ENCODE measurements at places on chromosomes 4 and X.

DNA sequence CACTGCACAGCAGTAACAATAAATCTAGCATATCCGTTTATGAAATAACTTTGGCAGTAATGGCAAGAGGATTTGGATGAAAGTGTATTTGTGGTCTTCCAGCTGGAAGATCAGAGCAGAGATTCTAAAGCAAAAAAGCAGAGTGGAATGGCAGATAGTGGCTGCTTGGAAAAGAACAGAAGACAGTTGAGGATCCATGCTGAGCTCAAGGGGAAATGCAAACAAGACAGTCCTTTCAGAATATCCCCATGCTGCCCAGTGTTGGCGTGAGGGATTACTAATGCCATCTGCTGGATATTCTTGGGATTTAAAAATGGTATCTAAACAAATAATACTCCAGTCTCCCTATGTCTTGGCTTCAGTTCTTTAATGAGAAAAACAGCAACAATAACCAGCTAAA, 629.1 kb upstream of the ATOH1 start:
- no peak for DNase-seq

DNA sequence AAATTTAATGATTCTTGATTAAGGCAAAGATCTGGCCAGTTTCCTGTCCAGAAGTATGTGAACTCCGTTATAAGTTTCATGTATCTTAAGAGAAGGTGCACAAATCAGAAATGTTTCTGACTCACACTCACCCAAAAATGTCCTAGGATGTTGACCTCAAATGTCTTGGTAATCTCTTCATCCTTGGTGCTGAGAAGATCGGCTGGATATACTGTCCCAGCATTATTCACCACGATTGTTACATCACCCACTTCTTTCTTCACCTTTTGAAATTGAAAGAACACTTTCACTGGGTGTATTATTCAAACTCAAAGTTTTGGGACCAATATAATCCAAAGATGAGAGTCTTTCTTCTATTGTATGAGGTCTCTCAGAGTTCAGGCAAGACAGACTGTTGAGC, 5.7 kb downstream of the HSD17B13 start:
- no peak for DNase-seq

- peak; percentile 36 for DNase-seq
Measured at GRCh38 chrX:136747003-136747986, 33.4 kb downstream of the ARHGEF6 start.

DNA sequence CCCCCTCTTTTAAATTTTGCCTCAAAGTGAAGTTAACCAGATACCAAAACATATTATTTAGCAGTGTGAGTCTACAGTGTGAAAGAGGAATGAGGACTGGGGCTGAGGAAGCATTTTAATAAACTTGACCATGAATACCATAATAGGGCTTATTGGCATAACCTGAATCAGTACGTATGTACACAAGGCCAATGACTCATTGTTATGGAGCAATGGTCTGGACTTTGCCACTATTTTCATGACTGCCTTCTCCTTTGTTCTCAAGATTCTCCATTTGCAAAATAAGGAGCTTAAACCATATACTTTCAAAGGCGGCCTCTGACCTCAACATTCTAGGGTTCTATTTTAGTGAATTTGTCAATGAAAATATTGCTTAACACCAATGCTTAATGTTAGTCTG, 102.8 kb upstream of the OR13H1 start:
- no peak for DNase-seq

DNA sequence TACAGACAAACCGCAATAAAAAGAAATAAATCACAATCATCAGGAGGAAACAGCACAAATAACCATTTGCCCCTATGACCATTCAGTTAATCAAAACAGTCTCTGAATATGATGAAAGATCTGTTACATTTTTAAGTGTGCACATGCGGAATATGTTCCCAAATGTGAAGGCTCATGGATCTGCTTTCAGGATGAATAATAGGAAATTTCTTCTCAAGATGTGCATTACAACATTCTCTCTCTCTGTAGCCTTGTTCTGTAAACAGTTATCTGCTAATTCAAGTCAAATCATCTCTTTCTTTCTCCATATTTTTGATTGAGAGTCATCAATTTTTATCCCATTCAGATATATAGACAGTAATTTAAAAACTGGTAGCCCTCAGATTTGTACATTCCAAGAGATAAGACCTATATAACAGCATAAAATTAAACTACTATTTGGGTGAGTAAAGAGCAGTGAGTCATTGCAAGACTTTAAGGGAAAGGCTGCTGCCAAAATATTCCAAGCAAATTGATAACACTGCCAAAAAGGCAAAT, 433.9 kb upstream of the ATOH1 start:
- DNase-seq, result no peak

DNA sequence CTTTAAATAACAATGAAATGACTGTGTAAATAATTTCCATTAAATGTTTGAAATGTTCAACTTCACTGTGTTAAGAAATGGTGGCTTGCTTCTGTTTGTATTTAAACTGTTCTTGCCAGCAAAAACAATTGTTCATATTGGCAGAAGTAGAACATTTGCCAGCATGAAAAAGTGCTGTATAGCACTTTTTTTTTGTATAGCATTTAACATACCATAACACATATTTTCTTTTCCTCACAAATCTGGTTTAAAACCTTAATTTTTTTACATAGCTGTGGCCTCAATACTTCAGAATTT, 94.1 kb downstream of the COX18 start:
- DNase-seq, result no peak

- DNase-seq, result no peak
Measured at GRCh38 chr4:10204401-10205058, 87.9 kb upstream of the WDR1 start.

GRCh38 chrX:100649550-100650356, 5.8 kb downstream of the SRPX2 start:
- no peak for DNase-seq

DNA sequence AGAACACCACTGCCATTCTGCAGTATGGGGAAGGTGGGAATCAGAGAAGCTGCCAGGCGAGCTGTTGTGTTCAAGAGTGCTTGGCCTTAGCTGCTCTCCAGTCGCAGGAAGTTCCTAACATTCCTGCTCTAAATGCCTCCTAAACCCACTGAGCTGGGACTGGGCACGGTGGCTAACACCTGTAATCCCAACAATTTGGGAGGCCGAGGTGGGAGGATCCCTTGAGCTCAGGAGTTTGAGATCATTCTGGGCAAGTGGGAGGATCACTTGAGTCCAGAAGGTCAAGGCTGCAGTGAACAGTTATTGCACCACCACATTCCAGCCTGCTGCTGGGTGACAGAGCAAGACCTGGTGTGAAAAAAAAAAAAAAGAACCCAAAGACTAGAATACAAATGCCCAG, 690.3 kb upstream of the FAM241A start:
- no peak for DNase-seq

- DNase-seq, result no peak
Measured at GRCh38 chr4:127364397-127364796, 268.4 kb upstream of the INTU start.

DNA sequence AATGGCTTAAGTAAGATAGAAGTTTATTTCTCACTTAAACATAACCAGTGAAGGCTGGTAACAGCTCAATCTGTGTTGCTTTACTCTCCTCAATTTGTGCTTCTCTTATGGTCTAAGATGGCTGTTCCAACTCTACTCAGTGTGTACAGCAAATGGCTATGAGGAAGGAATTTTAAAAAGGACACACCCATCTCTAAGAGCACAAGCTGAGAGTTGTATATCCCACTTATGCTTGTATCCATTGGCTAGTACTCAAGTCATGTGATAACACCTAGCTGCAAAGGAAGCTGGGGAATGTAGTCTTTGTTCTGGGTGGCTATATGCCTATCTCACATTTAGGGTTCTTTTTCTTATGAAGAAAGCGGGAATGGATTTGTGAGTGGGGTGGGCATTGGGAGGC, 63.3 kb downstream of the GPAT3 start:
- DNase-seq, result no peak

DNA sequence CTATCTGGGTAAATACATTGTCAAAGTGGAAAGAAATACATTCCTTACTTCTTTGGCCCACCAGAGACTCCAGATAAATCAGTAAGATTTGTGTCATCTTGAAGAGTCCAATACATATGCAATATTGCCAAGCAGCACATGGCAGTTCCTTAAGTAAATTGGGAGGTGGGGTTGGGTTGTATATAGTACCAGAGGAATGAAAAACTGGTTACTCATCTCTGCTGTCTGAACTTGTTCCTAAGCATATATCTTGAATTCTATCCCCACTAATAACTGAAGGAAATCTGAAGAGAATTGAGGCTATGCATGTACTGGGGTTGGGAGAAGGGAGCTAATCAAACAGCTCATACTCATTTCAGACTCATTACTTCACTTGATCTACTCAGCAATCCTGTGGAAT, 14.8 kb downstream of the TCEAL8 start:
- no peak for DNase-seq

DNA sequence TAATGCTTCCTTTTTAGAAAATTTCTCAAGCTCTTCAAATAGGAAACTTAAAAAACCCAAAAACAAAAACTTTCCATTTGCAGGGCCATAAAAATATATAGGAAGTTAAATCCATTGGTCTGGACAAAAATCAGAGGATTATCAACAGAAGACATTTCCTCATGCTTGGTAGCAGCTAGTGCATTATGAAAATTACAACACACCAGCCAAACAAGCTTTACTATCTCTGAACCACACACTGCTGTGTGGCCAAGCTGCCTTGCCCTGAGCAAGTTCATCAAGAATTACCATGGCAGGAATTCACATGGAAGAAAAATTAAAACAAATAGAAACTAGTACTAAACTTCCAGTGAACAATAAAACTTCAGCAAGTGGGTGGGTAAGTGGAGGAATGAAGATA, 3.6 kb downstream of the USP46 start:
- DNase-seq, result no peak

DNA sequence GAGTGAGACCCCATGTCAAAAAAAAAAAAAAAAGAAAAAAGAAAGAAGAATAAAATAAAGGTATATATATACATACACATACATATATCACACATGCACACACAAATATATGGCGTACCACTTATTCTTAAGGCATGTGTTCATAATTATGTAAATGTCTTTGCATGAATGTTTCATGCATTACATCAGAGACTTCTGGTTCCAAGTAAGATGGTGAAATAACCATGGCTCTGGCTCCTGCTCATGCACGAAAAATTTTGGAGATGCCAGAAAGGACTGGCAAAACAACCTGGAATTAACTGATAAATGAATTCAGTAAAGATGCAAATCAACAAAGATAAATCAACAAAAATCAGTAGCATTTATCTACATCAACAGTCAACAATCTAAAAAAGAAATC, 19.7 kb upstream of the FHIP1A start:
- DNase-seq, result no peak

DNA sequence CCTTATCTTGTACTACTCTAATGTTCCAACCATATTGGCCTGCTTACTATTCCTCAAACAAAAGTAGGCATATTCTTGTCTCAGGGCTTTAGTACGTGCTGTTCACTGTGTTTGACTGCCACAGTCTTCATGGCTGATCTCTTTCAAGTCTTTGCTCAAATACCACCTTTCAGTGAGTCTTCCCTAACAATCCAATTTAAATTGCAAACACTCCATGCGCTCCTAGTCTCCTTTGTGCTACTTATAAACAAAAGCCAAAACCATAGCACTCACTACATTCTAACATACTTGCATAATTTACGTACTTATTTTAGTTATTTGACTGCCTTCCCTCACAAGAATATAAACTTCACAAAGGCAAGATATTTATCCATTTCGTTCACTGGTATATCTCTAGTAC, 1.7 kb upstream of the ART3 start:
- DNase-seq, result no peak

All from activated T-cell treated with anti-CD3 and anti-CD28 coated beads, Interleukin-2, amount 50 U/mL, for 48 hours (primary cell).